Suppressor macrophage (primary cell): ENCODE measurements at places on chromosomes 7 and 10.

DNA sequence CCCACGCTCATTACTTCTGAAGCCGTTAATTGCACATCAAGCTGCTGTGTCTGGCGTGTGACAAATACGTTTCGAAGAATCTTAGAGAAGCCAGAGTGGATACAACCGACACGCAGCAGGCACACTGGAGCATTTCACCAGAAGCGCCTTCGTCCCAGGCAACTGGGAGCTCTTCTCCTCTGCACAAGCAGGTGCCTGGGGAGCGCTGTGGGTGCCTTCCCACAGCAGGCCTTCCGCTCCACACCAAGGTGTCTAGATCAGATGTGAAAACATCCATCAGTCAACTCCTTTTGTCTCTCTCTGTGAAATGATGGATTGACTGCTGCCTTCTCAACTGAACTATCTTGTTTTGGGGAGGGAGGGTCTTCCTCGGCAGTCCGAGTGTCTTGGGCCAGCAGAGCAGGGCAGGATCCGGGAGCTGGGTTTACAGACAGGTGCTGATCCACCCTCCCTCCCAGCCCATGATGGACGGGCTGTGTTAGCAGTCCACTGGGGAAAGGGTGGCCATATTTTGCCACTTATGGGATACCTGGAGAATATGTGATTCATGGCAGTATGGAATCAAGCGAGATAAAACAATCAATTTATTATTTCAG lies 326.3 kb downstream of the TCERG1L start:
- DNase-seq = no peak

DNA sequence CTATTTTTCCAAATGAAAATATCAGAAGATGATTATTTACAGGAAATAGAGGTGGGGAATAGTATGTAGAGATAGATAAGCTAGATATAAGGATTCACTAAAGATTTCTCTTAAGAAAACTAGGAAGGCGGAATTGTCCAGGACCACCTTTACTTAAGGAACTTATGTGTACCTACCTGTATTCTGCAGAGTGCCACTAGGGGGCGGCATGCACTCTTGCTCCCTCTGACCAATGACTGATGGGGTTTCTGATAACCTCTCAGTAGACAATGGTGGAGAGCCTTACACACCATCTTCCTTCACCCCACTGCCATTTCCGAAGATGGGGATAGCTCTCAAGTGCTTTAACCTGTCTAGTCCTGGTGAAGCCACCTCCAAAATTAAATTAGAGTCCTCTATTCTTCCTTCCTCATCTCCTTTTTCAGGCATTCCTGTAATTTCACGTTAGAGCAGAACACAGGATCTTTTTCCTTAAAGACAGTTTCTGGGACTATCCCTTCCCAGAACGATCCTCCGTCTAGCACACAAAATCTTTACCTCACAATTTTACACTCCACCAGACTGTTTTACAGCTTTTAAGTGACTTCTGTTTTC lies 453.1 kb downstream of the SORCS1 start:
- DNase-seq = peak; percentile 78

DNA sequence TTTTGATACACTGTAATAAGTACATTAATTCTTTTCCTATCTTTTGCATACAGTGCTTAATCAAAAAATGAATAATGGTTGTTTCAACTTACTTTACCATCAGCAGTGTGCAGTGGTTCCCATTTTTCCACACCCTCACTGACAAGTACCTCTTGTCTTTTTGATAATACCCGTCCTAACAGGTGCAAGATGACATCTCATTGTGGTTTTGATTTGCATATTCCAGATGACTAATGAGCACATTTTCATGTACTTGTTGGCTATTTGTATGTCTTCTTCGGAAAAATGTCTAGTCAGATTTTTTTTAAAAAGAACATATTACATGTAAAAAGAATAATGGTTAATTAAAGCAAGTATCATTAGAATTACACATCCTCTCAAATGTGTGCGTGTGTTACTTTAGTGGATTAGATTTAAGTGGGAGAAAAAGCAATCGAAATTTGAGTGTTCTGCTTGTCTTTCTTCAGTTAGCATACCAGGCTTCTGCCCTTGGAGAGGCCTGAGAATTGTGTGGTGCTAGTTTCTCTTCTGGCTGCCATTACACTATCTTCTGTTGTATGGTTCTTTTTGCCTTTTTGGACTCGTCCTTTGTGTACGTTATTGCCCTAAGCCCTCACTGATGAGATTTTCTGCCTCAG lies 291.2 kb downstream of the AUTS2 start:
- no peak for DNase-seq

DNA sequence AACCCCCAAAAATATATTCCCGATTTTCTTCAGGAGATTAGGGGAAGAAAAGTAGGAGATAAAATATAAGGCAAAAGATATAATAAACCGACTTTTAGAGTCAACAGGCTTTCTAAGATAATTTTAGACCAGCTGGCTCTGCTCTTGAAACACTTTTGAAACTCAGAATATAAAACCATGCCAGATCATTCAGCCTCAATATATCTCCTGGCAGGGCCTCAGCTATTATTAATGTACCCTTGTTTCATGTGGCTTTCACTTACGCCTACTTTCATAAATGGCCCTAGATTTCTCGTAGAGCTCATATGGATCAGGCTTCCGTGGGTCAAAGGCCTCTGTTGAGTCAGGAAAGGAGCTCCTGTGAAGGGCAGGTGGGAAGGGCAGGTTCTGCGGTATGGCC lies 396.0 kb downstream of the PHTF2 start:
- no peak for DNase-seq

DNA sequence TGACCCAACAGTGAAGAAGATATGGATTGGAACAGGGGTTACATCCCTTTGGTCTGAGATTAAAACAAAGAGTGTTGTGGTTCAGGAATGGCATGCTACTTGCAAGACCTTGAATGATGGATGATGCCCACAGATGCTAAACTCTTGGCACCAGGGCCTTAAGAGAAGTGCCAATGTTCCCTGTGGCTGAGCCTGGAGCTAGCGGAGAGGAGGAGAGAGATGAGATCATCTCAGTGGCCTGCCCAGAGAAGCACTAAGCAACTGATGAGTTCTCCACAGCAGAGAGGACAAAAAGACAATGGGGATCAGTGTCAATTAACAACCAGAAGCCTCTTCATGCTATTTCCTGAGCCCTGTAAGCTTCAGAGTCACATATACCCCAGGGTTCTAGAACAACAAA lies 97.8 kb downstream of the ELAPOR2 start:
- DNase-seq = no peak

GRCh38 chr10:118449521-118449920 lies 107.4 kb upstream of the FAM204A start:
- DNase-seq = no peak

DNA sequence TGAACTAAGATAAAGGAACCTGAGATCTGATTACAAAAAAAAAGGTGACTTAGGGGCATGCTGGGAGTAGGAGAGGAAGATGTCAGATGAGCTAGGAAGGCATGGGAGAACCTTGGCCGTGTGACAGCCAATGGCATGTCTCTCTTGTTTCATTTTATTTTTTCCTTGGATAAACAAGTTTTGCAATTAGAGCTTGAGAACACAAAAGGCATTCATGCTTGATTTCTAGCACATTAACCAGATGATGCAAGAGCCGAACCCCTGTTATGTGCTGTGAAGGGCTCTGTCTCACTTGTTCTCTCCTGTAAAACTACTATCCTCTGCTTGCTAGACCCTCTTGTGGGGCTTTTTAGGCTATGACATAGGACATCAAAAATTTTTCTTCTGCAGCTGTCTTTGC lies 134.3 kb upstream of the ASAH2 start:
- DNase-seq = no peak

DNA sequence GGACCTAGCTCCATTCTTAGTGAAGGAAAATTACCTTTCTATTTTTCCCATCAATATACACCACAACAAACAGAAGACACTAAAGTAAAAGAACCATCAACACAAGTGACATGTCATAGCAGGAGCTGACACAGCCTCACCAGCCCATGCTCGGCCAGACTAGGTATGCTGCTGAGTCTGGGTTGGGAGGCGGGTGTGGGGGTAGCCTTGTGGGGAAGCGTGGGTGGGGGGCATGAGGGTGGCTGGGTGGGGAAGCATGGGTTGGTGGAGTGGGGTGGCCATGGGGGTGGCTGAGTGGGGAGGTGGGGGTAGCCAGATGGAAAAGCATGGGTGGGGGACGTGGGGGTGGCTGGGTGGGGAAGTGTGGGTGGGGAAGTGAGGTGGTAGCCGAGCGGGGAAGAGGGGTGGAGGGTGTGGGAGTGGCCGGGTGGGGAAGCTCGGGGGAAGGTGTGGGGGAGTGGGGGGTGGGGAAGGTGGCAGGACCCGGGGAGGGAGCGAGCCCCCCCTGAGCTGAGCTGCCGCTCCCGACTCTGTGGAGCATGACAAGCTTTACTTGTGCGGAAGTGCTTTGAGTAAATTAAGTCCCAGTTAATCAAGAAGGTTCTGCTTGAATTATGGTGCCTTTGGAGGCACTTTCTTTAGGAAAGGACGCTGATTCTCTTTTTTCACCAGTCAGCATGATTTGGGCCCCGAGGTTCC lies 294.6 kb upstream of the ZNF32 start:
- DNase-seq = no peak

DNA sequence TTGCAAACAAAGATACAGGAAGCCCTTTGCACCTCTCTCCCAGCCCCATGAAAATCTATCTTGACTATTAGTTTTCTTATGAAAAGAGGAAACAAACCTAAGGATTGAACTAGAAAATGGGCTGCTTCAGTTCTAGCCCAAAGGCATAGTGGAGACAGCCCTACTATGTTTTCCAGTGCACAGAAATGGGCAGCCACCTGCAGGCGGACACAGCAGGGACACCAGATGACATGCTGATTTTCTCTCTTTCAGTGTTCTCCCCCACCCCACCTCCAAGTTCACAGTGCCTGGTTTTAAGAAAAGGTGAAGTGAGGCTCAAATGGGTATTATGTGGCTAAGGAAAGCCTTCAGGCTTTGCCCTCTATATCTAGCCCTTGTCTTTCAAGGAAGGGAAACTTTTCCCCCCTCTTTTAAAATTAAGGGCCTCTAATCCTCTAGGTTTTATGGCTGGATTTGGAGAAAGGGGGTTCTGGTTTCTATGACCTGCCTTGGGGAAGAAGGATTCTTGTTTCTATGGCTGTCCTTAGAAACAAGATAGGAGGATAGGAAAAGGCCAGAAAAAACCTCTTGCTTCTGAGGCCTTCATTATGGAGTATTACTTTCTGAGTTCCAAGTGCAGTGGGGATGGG lies 23.5 kb upstream of the DDX50 start:
- DNase-seq = no peak

GRCh38 chr10:130401860-130402765 lies 265.9 kb downstream of the GLRX3 start:
- no peak for DNase-seq
